ENCODE measurements at places on chromosomes 7 and 10. TPM values are rescaled to one million over a fixed set of nuclear protein-coding genes. Genes with fewer than 3 reads are reported as not detected.

GRCh38 chr7:155182406-155182970 lies 112.4 kb downstream of the HTR5A start:
- no peak for DNase-seq

The NPC1L1 gene
- total RNA-seq = 0.18 TPM

- DNase-seq = no peak
Measured at GRCh38 chr7:140383954-140384713, 14.2 kb downstream of the SLC37A3 start.

The SMIM30 gene
- 38.7 TPM for total RNA-seq

- DNase-seq = no peak
Measured at GRCh38 chr7:2003931-2004812, 228.6 kb downstream of the MAD1L1 start.

The SLF2 gene
- total RNA-seq = 40.6 TPM

- no peak for DNase-seq
Measured at GRCh38 chr10:28734938-28735759, 57.8 kb downstream of the BAMBI start.

The IQCE gene
- total RNA-seq = 22.4 TPM

The WNT8B gene
- total RNA-seq = 3.8 TPM

GRCh38 chr7:50262446-50262845 lies 42.1 kb upstream of the IKZF1 start:
- no peak for DNase-seq

DNA sequence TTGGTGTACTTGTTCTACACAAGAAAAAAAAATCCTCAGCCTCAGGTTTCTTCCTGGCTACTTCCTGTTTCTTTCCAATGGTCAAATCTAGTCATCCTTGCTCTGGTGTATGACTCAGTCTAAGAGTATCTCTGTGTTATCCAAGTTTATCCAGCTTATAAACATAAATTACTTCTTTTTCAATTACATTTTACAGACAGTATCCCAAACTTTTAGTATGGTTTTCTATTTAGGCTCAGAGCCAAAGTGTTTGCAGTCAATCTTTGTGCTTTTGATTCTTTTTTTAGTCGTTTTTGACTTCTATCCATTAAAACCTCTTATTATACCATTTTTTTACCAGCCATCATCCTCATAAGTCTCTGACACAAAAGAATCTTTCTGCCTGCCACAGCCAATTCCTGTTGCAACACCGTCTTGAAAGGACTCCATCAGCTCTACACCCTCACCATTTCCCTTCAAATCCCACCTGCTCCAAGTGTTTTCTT lies 294.6 kb downstream of the PTEN start:
- DNase-seq = no peak

The NRAP gene
- not detected for total RNA-seq

DNA sequence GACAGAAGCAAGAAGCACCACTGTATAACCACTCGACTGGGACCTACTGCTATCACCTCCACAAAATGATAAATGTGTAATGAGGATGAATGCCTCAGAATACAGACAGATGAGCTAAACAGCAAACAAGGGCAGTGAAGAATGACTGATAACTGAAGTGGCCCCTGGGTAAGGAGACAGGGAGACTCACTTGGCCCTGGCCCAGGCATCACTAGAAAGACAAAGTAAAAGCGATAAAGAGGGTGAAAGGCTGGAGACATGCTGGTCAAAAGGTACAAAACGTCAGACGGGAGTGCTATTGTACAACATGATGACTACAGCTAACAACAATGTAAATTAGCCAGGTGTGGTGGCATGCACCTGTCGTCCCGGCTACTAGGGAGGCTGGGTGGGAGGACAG lies 27.8 kb upstream of the APBB1IP start:
- DNase-seq = no peak

DNA sequence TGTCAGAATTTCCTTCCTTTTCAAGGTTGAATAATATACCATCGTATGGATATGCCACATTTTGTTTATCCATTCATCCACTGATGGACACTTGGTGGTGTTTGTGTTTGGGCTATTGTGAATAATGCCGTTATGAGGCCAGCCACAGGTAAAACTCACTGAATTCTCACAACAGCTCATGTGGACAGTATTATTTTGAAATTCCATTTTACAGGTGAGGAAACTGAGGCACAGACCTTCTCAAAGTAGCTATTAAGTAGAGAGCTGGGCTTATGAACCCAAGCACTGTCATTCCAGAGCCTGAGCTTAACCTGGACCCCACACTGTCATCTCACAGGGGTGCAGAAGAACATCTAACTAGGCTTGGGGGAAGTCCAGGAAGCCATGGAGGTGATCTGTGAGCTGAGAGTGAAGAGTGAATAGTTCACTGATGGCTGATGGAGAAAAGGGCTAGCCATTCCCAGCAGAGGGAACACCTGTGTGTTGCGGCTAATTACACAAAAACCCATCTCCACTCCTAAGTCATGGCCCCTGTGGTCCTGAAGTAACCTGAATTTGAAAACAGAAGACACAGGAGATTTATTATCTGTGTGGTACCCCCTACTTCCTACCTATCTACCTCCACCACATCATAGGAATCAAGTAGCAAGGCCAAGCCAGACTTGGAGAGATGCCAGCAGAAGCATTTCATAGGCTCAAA lies 8.7 kb downstream of the INMT start:
- no peak for DNase-seq

The TAF3 gene
- total RNA-seq = 11.8 TPM

DNA sequence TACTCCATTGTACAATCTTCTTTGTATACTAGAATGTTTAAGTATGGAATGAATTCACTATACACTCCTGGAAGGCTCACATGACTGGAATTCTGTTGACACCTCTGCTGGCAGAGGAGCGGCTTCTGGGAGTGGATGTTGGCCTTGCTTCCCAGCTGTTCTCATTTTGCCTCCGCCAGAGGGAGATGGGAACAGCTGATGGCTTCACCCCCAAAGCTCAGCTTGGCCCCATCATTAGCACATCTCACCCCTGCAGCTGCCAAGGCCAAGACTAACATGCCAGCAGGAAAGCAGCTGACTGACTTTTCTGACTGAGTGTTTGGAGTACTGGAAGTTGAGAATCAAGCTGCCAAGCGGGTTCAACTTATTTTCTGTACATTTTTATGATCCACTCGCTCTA lies 15.1 kb downstream of the ADAM12 start:
- DNase-seq = no peak

DNA sequence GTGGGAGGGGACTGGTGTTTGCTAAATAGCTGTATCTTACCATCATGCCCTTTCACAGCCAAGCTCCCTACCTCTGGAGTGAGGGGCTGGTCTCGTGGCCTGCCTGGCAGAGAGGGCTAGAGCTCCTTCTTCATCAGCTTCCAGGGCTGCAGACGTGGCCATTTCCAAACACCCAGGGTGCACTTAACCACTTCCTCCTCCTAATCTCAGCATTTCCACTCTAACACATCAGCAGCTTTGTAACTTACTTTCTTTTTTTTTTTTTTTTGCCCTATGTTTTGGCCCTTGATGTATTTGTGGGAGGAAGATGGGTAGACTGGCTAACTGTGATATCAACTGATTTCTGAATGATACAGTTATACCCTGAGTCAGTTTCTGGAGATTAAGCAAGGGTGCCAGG lies 27.4 kb downstream of the LRRC4 start:
- no peak for DNase-seq

The OR2A12 gene
- total RNA-seq = not detected

GRCh38 chr10:113337142-113337541 lies 215.7 kb upstream of the HABP2 start:
- DNase-seq = no peak

The CRPPA gene
- total RNA-seq = 4.8 TPM

The AKR1C4 gene
- total RNA-seq = not detected

DNA sequence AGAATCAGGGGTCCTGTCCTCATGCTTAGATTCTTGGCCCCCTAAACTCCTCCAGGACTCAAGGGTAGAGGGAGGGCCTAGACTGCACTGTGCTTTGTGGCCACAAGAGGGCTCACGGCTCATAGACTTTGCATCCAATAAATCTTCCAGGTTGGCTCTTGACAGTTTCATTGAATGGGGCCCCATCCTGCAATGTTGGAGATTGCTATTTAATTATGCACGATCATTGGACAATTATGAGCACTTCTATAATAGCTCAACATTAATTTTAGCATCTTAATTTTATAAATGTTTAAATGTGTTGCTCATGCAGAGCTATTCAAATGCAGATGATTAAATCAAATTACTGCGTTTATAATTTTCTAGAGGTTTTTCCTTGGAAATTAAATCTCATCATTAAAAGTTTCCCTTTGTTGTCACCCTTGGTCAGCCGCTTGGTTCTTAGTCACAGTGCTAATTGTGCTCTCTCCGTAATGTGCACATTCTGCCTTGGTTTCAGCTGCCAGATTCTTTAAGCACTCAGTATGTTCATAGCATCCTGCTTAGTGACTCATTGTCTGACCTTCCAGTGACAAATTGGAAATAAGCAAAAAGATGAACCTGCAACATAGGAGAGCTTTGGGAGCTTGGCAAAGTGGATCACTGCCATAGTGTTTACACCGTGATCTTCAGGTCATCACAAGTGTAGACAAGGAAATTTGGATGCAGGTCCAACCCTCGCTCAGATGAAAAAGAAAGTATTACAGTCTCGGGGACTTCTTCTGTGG lies 33.4 kb upstream of the PLPP4 start:
- DNase-seq = peak; percentile 45

The TMEM229A gene
- 10.9 TPM for total RNA-seq

GRCh38 chr7:108290459-108291151 lies 160.4 kb upstream of the LAMB4 start:
- no peak for DNase-seq

DNA sequence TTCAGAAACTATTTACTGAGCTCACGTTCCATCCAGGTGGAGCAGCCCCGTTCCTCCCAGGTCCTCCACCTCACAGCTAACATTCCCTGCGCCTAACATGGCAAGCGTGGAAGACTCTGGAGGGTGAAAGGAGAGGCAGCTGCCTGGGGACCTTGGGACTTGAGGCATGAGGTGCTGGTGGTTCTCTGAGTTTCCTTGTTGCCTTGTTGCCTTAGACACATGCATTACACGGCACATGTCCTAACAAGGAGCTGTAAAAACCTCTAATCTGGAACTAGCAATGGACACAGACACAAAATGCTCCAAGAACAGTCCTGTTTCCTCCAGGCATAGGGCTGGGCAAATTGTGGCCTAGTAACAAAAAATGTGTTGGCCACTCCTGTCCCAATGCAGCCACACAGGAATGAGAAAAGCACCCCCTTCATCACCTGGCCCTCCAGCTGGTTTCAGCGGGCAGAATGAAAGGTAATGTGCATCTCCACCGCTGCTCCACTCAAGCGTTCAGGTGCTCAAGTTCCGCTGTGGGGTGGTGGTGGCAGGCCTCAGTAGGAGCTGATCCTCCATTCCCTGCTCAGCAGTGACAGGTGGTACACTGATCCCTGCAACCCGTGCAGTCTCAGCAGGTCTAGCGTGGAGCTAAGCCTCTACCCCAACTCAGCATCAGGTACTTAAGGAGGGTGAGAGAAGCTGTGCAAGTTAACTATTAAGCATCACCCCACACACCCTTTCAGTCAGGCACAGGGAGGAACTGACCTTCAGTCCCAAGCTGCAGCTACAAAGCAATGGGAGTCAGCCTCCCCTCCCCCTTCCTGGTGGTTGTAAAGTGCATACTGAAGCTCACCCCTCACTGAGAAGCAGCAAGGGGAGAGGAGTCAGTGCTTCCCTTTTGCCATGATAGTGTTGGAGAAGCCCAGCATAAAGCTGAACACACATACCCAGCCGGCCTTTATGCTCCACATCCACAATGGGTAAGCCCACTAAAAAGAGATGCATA lies 382.8 kb downstream of the SDK1 start:
- no peak for DNase-seq

The STEAP1 gene
- 3.3 TPM for total RNA-seq

The ANKRD7 gene
- not detected for total RNA-seq

DNA sequence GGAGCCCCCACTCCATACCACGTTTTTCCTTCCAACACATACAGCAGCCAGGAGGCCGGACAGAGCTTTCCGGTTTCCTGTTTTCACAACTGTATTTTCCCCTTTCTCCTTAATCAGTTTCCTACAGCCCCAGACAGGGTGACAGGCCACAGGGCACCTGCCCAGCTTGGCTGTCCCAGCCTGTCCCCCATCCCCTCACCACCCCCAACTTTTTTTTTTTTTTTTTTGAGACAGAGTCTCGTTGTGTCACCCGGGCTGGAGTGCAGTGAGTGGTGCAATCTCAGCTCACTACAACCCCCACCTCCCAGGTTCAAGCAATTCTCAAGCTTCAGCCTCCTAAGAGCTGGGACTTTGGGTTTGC lies 10.3 kb upstream of the HSPB1 start:
- no peak for DNase-seq

GRCh38 chr10:26380815-26381214 lies 57.3 kb upstream of the APBB1IP start:
- DNase-seq = no peak

DNA sequence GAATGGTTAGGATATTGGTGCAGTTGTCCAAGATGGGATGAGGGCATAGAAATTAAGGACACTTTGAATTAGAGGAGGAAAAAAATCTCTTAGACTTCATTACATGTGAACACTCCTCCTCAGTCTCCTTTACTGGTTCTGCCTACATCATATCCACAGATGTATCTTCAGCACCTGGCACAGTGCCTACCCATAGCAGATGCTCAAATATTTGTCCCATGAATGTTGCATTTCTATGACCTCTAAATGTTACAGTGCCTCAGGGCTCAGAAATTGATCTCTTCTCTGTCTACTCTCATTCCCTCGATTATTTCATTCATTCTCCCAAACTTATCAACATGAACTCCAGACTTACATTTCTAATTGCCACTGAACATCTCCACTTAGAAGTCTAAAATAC lies 17.1 kb downstream of the CNNM1 start:
- DNase-seq = no peak

The C10orf67 gene
- 0.33 TPM for total RNA-seq

DNA sequence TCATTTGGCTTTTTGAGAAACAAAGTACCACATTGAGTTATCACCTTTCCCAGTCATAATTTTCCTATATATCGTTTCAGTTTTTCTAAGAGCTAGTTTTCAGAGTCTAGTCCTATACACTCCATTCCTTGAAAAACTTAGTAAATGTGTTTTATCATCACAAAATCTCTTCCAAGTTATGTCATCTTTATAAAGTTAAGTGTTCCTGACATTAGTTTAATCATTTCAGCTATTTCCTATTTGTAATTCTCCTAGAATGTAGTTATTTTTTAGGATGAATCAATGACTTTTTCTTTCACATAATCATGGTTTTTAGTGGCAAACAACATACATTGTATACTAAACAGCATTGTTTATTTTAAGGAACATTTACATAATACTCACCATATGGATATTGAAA lies 191.7 kb upstream of the BET1 start:
- DNase-seq = no peak

The NDUFB8 gene
- 200 TPM for total RNA-seq

The EXOC6 gene
- total RNA-seq = 17.2 TPM

The HOXA13 gene
- not detected for total RNA-seq

Data from neural crest cell (in vitro differentiated cells).